ENCODE measurements at places on chromosomes 5 and 9.

- no peak for DNase-seq
Measured at GRCh38 chr9:35994959-35995358, 37.0 kb upstream of the OR2S2 start.

- DNase-seq, result no peak
Measured at GRCh38 chr5:133385346-133385745, 227.0 kb downstream of the FSTL4 start.

- DNase-seq, result no peak
Measured at GRCh38 chr5:151555760-151556576, 35.2 kb downstream of the FAT2 start.

GRCh38 chr9:137136261-137136880 lies 2.6 kb upstream of the GRIN1 start:
- no peak for DNase-seq

Measured in kidney epithelial cell (primary cell).